SK-N-SH (cell line): ENCODE measurements at places on chromosomes 13 and 19.
A peak's percentile ranks its signal among the peaks of the same experiment; 100 is the strongest.

- no peak for DNase-seq
These were observed 316.6 kb downstream of the DNAJC15 start for GRCh38 chr13:43339805-43340550.

DNA sequence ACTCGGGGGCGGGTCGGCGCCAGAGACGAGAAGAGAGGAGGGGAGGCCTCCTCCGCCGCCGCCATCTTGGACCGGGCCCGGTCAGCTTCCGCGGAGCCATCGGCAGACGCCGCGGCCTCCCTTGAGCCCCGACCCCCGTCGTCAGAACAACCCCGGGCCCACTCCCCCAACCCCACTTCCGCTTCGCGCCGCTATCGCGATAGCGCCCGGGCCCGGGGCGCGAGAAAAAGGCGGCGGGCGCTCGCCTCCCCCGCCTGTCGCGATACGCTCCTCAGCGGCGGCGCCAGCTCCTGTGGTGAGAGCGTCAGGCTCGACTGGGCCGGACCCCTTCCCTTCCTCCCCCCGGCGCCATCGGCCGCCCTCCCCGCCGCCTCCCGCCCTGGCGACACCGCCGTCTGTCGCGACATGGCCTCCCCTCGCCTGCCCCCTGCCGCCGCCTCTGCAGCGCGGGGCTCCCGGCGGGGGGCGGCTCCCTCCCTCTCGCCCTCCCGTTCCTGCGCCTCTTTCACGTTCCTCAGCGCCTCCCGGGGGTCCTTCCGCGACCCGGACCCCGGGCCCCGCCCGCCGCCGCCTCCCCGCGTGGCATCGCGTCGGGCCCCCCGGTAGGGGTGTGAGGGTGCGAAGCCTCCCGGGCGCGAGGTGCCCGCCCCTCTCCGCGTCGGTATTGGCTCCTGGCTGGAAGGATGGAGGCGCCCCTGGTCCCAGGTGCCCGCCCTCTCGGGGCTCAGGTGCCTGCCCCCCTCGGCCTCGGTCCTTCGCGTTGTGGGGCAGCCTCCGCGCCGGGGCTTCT lies at the start of gene CNOT3:
Gene CNOT3, plus strand, starts transcription at position 64 of the 790 bp plus-strand sequence. CDS start 5,217 bp downstream, outside the sequence.
- DNase-seq: peak; percentile 75

DNA sequence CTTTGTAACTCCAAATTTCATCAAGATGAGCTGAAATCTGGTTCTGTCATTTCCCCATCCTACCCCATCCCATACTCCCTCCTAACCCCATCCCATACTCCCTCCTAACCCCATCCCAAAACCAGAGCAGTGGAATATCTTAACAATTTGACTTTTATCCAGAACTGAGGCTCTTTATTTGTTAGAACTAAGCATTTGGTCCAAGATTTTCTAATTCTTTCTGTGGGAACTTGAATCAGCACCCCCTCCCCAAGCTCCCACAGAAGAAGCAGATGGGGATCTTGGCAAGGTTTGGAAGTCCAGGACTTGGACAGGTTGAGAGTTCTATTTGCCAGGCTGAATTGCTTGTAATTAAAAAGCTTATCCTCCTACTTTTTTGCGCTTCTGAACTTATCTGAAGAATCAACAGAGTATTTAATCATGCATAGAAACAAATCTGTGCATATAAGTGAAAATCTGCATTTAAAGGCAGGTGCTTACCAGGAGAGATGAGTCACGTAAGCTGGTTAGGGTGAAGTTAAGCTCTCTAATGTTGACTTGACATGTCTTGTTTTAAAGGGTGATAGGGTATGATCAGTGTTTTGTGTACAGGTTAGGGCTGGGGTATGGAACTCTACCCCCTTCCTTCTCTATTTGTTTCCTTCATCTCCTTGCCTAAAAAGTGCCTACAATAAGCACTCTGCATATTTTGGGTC lies 111.1 kb downstream of the COG6 start:
- no peak for DNase-seq

DNA sequence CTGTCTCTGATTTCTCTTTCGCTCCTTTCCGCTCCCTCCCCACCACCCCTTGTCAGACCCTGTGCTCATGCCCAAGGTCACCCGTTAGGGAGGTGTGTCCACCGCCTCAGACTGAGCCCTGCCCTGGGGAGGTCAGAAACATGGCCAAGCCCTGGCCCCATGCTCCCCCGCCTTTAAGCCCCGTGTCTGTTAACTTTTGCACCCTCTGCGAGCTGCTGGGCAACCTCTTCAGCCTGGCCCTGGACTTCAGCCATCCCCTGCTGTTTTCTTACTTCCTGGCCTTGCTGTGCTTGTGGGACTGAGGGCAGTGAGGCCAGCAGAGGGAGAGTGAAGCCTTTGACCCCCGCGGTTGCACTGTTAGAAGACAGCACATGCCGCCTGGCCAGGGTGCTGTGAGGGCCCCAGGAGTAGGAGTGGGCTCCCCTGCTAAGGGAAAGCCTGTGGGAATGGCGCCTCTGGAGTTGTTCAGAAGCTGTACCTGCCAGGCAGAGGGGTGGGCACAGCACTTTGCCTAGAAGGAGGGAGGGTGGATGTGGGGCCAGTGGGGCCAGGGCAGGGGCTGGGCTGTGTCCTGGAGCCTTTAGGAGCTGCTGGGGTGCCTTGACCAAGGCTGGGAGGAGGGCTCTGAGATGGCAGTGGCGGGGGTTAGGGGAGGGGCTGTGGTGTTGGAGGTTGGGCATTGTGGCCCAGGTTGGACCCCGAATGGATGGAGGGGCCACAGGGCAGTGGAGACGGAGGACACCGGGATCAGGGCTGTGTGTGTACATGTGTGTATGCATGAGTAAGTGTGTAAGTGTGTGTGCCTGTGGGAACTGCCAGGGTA lies 7.9 kb downstream of the UPF1 start:
- no peak for DNase-seq

- no peak for DNase-seq
These were observed 34.4 kb upstream of the GATAD2A start for GRCh38 chr19:19371059-19371458.
